ENCODE measurements at places on chromosomes 11 and 22.
A peak's percentile ranks its signal among the peaks of the same experiment; 100 is the strongest.

GRCh38 chr11:38019072-38019775 lies 1421.2 kb upstream of the RAG2 start:
- DNase-seq, result peak; percentile 10

DNA sequence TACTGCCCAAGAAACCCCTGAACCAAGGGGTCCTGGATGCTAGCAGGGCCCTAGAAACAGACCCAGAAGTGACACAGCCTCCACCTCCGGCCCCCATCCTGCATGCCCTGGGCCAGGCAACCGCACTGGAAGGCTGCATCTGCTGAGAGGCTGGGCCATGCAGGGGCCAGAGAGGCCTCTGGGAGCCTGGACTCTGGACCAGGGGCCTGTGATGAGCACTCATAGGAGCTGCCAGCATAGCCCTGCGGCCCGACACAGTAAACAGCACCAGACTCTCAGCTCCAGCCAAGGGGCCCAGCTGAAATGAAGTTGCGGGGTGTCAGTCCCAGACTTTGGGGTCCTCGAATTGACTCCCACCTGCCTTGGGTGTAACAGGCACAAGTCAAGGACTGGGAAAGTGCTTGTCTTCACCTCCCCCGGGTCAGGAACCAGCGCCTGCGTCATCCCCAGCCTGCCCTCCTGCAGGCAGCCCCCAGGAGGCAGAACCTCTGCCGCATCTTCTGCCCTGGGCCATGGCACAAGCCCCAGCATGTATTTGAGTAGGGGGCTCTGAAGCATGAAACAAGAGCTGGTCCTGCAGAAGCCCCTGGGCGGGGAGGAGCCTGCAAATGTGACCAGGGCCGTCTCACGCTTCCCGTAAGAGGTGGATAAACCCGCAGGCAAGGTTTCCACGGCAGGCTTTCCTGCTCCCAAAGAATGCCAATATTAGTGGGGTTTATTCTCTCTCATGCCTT lies 25.2 kb upstream of the CCND1 start:
- DNase-seq, result no peak

- no peak for DNase-seq
Observed at GRCh38 chr11:73400293-73400692, 24.1 kb downstream of the RELT start.

DNA sequence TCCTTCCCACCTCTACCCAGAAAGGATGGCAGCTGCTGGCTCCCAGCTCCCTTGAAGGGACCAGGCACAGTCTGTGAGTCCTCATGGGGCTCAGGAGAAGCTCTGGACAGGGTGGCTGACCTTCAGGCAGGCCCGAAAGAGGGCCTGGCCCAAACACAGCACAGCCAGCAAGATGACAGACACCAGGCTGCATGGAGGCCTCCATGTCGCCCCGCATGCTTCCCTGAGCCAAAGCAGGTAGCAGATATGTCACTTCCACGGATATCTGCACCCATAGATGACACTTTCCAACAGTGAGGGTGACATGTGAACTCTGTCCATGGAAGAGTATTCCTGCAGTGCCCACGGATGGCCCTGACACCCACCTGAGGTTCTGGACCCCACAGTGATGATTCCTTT lies 18.4 kb downstream of the EIF1AD start:
- DNase-seq, result no peak

DNA sequence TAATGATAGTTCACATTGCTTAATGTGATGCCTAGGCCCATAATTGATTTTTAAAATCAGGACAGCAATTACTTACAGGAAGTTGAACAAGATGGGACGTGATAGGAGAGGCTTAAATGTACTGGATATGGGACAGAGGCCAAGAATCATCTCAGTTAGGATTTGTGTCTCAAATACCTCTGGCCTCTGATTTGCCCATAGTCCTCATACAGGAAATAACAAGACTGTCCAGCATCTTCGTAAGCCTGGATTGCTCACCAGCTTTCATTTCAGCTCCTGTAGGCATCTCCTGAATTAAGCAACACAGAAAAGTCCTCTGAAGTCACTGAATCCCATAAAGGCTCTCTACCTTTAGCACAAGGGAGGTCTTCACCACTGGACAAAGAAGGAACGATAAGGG lies at the start of gene MRGPRX3:
Gene MRGPRX3, plus strand, starts transcription at position 231 of the 400 bp plus-strand sequence. CDS start 4,632 bp downstream, outside the sequence.
- no peak for DNase-seq

GRCh38 chr11:10625982-10626311 lies 57.5 kb upstream of the LYVE1 start:
- DNase-seq, result no peak

GRCh38 chr22:19607192-19608002 lies 83.2 kb upstream of the CLDN5 start:
- no peak for DNase-seq

DNA sequence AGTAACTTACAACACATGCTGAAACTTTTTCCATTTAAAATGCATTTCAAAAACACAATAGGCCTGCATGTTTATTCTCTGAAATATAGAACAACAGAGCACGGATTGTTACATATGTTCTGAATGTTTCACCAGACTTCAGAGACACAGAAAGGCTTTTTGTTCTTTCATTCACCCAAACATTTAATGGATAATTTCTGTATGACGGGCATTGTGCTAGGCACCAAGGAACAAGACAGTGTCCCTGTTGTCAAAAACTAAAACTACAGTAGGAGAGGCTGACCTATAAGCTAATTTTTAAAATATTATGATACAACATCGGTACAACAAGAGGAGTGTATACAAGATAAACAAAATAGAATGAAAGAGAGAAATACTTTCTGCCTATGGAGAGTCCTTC lies 81.9 kb upstream of the TEAD1 start:
- no peak for DNase-seq

- DNase-seq, result peak; percentile 75
Observed at GRCh38 chr11:26201411-26201810, 130.5 kb upstream of the ANO3 start.

Measured in fibroblast of skin of right biceps (primary cell).